ENCODE measurements at places on chromosomes 1 and 21.

DNA sequence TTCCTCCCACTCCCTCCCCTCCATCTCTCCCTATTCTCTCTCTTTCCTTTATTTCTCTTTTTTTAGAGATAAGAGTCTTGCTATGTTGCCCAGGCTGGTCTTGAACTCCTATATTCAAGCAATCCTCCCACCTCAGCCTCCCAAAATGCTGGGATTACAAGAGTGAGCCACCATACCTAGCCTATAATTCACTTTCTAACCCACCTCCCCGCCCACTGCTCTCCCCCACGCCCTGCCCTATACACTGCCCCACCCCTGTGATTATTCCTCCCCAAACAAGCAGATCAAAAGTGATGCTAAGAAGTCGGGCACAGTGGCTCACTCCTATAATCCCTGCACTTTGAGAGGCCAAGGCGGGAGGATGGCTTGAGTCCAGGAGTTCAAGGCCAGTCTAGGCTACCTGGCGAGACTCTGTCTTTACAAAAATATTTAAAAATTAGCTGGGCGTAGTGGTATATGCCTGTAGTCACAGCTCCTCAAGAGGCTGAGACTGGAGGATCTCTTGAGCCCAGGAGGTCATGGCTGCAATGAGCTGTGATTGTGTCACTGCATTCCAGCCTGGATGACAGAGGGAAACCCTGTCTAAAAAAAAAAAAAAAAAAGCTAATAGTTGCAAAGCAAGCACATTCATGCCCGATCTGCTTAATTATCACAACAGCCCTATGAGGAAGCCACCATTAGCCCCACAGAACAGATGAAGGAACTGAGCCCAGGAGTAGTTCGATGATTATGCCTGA, 12.8 kb upstream of the E2F2 start:
- no peak for DNase-seq

DNA sequence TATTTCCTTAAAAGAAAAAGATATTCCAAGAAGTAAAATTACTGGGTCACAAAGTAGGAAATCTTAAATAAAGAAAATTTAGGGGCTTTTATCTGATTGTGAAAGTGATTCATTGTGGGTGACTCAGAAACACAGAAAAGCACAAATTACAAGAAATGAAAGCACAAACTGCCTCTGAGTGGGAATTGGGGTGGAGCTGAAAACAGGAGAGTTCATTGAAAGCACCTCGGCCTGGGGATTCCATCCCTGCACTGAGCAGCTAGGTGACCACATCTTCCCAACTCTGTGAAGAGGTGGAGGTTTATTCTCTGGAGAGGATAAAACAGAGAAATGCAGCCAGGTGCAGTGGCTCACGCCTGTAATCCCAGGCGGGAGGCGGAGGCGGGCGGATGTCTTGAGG, 7.4 kb downstream of the GJA4 start:
- no peak for DNase-seq

- peak; percentile 43 for DNase-seq
These were observed 119.7 kb downstream of the HHAT start for GRCh38 chr1:210448297-210448892.

- peak; percentile 60 for DNase-seq
These were observed 41.2 kb downstream of the LPAR3 start for GRCh38 chr1:84851839-84852238.

DNA sequence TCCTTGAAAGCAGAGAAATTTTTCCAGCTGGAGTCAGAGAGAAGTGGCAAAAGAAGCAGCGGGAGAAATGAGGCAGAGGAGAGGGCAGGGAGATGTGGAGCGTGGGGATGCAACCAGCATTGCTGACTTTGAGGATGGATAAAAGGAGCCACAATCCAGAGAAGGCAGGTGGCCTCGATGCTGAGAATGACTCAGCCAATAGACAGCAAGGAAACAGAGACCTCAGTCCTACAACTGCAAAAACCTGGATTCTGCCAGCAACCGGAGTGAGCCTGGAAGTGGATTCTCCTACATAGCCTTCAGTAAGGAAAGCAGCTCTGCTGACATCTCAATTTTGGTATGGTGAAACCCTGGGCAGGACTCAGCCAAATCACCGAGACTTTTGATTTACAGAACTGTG, 128.9 kb upstream of the ATP1B1 start:
- no peak for DNase-seq

DNA sequence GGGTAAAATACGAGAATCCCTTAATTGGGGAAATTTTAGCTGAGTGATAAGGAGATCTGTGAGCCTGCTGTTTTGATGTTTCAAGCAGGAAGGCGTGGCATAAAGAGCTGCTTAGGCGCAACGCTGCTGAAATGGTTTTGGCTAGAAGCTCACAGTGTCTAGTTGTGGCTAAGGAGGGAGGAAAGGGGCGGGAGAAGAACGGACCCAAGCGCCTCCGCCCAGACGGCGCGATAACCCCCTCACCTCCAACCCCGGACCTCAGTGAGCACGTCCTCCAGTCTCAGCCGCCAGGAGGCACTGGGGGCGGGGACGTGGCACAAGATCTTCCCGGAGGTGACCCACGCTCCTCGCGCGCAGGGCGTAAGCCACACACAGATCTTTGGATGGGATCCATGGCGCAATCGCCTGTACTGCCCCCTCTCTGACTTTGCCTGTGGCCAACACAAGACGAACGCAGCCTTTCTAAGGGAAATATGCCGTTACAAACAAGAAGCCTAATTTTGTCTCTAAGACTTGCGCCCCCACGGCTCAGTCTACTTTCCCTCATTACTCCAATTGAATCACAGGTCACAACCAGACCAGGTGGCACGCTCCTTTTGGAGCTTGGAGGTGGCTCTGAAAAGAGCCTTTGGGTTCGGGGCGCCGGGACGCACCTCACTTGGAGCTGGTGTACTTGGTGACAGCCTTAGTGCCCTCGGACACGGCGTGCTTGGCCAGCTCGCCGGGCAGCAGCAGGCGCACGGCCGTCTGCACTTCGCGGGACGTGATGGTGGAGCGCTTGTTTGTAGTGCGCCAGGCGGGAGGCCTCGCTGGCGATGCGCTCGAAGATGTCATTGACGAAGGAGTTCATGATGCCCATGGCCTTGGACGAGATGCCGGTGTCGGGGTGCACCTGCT, 23.4 kb upstream of the RNF187 start:
- no peak for DNase-seq

Data from SW 1271 (cell line).